ENCODE measurements at places on chromosomes 4 and X.

GRCh38 chr4:144411700-144412099 is 234.3 kb upstream of the HHIP start:
- DNase-seq, result no peak

DNA sequence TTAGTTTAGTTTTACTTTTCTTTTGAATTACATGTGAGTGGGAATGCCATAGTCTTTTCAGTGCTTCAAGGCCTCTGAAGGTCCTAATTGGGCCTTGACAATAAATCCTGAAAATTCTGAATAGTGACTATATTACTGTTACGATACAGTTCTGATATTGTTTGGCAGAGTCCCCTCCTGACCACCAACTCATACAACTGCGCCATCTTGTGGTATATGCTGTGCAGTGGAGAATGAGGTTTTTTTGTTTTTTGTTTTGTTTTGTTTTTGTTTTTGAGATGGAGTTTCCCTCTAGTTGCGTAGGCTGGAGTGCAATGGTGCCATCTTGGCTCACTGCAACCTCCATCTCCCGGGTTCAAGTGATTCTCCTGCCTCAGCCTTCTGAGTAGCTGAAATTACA is 56.6 kb upstream of the CHRDL1 start:
- DNase-seq, result no peak

- DNase-seq, result no peak
Measured at GRCh38 chrX:87728459-87728858, 210.9 kb downstream of the KLHL4 start.

DNA sequence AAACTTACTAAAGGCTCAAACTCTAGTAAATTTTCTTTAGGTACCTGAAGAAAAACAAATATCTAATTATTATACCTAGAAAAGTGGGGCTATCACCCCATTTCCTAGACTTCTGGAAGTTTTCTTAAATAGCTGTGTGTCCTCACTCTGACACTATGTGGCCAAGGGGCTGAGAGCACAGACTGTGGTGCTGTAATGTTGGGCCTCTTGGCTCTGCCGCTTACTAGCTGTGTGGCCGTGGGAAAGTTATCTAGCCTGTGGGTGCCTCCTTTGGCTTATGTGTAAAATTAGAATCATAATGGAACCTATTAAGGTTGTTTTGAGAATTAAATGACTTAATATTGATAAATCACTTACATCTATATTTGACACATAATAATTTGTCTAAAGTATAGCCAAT is 114.4 kb downstream of the SNCA start:
- no peak for DNase-seq

DNA sequence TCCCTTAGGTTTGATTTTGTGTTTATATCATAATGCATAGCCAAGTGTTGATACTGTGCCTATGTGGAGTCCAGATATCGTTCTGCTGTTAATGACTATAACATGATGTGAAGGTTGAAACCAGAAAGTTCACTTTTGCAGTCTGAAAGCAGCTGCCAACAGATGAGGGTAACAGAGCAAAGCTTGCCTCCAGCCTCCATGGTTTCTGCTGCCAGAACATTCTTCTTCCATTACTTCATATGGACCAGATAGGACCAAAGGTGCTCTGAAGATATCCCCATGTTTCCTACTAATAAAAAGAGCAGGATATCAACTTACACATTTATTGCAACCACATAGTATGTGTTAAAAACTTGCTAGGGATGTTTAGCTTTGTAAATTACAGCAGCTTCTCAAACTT is 394.1 kb downstream of the SPRY1 start:
- DNase-seq, result no peak

GRCh38 chrX:65920620-65921019 is 119.3 kb downstream of the VSIG4 start:
- DNase-seq, result no peak

GRCh38 chr4:31083456-31083855 is 363.3 kb downstream of the PCDH7 start:
- DNase-seq, result no peak

GRCh38 chr4:135124196-135124595 is 922.6 kb upstream of the PABPC4L start:
- no peak for DNase-seq

GRCh38 chr4:123505095-123506010 is 108.8 kb downstream of the SPRY1 start:
- DNase-seq, result no peak

DNA sequence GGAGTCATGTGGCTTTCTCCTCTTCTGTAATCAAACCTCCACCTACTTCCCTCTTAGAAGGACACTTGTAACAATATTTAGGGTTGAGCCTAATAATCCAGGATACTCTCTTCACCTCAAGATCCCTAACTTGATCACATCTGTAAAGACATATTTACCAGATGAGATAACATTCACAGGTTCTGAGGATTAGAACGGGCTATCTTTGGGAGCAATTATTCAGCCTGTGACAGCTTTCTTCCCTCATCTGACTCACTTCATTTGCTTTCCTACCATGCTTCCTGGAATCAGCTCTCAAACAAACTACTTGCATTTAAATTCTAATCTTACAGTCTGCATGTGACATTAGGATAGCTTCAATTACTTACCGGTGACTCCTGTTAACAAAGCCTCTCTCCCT is 133.5 kb upstream of the NDST3 start:
- no peak for DNase-seq

GRCh38 chr4:189202869-189203271 is 737.8 kb upstream of the FRG1 start:
- no peak for DNase-seq

DNA sequence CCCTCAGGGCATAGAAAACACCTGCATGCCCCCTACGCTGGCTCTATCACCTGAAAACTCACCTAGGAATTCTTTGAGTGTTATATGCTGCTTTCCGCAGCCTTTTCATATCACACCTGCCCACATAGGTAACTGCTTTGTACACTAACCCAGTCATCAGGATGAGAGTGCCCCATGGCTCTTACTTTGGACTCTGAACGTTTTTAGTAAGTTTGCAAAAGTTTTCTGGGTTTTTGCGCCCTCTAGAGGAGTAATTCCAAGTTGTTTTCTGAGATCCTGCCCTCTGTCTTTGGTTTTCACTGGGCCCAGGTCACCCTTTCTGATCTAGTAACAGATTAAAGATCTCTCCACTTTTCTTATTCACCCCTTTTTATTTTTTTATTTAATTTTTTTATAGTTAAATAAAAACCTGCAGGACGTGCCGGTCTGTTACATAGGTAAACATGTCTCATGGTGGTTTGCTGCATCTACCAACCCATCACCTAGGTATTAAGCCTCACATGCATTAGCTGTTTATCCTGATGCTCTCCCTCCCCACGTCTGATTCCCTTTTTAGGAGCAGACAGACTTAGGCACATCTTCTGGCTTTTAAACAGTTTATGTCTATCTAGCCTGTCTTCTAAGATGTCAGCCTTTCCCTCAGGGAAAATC is 139.2 kb downstream of the NWD2 start:
- DNase-seq, result peak; percentile 10

All from memory B cell (primary cell).